ENCODE measurements at places on chromosomes 13 and 19. TPM values are rescaled to one million over a fixed set of nuclear protein-coding genes. Genes with fewer than 3 reads are reported as not detected.

YJEFN3 gene
- 6.9 TPM for polyA plus RNA-seq

BORCS8 gene
- polyA plus RNA-seq, result 12.0 TPM

SERP2 gene
- polyA plus RNA-seq, result 5.4 TPM

FFAR1 gene
- not detected for polyA plus RNA-seq

IFNL1 gene
- not detected for polyA plus RNA-seq

ALOX5AP gene
- polyA plus RNA-seq, result 4.3 TPM

NOVA2 gene
- polyA plus RNA-seq, result 3.6 TPM

ERICH6B gene
- 1.2 TPM for polyA plus RNA-seq

SLC10A2 gene
- not detected for polyA plus RNA-seq

CACNG8 gene
- polyA plus RNA-seq, result 0.91 TPM

BRME1 gene
- 3.0 TPM for polyA plus RNA-seq

DNA sequence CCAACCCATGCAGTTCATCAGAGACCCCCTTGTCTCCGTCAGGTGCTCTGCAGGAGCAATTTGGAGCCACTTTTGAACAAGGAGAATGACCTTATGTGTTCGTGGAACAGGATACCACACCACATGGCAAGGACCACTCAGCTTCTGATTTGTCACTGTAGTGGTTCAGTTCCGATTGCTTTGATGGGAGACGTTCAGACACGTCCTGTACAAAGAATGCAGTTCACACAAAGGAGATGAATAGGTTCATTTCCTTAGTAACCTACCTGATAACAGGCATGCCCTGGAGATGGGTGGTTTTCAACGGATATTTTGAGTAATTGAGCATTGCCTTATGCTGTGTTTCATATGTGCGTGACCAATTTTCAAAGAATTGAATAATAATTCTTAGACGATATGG lies 17.2 kb downstream of the FGF9 start:
- DNase-seq, result no peak

DNA sequence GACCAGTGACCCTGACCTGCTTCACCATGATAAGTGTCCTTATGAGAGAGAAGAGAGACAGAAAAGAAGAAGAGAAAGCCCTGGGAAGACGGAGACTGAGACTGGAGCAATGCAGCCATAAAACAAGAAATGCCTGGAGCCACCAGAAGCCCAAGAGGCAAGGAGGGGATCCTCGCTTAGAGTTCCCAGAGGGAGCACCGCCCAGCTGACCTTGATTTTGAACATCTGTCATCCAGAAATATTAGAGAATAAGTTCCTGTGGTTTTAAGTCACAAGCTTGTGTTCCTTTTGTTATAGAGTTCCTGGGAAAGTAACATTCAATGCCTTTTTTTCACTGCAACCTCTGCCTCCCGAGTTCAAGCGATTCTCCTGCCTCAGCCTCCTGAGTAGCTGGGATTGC lies 20.2 kb downstream of the CERS1 start:
- DNase-seq, result no peak

DNA sequence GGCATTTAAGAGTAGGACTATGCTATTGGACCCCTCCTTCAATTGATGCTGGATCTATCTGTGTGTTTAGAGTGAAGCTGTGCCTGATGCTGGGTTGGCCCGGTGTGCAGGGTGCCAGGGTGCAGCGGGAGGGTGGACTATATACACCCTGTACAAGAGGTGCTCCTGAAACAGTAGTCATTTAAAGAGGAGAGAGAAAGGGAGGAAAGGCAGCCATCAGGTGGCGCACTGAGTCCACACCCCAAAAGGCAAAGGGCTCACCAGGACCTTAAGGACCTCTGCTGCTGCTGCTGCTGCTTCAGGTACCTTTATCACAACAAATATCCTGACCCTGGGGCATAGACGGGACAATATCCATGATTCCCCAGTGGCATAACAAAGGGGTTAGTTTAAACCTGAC lies 39.4 kb downstream of the ZNF136 start:
- DNase-seq, result no peak

DNA sequence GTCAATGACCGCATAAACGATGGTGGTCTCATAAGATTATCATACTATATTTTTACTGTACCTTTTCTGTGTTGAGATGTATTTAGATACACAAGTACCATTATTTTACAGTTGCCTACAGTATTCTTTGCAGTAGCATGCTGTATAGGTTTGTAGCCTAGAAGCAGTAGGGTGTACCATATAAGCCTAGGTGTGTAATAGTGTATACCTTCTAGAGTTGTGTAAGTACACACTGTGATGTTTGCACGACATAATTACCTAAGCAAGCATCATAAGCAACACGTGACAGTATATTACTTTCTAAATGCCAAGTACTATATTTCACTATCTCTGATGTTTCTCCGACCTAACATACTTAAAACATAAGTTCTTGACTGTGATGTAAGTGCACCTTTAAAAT lies 2.7 kb downstream of the LPAR6 start:
- DNase-seq, result no peak

DNA sequence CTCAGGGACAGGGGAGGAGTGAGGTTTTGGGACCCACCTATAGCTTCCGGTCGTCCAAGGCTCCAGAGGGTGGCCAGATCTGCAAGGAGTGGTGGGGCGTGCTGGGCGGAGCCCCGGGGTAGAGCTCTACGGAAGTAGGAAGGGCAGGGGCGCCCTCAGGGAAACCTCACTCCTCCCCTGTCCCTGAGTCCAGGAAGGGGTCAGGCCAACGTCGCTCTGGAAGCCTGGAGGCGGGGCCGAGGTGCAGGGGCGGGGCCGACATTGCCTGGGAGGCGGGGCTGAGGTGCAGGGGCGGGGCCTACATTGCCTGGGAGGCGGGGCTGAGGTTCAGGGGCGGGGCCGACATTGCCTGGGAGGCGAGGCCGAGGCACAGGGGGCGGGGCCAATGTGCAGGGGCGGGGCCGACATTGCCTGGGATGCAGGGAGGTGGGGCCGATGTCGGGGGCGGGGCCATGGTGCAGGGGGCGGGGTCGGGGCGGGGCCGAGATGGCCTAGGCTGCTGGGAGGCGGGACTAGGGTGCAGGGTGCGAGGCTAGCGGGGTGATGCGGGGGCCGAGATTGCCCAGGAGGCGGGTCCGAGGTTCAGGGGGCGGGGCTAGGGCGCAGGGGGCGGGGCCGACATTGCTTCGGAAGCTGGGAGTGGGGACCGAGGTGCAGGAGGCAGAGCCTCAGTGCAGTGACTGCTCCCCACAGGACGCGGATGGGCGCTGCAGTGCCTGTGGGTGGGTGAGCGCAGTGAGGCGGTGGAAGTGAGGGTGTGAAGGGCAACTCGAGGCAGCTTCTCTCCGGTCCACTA lies 4.9 kb upstream of the PALM start:
- DNase-seq, result no peak

GRCh38 chr13:105345730-105346129 lies 1189.7 kb downstream of the EFNB2 start:
- no peak for DNase-seq

DNA sequence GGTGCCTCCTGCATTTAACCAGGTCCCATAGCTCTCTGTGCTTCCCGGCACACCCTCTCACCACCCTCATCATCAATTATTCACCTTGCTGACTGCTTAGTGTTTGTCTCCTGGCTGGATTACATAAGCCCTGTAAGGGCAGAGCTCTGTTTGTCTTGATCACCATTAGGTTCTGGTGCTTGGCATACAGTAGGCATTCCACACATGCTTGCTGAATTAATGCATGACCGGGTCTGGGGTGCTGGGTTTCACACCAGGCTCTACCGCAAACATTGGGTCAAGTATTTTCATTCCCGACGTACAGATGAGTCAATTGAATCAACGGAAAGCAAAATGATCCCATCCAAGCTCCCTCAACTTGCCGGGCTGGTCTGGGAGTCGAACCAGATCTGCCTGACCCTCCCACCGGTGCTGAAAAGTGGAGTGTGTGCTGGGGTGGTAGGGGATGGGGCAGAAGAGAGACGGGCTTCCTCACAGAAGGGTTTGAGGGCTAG lies 28.5 kb downstream of the VAV1 start:
- DNase-seq, result no peak

- DNase-seq, result peak; percentile 78
These were observed 113.3 kb upstream of the KL start for GRCh38 chr13:32902874-32903273.

DNA sequence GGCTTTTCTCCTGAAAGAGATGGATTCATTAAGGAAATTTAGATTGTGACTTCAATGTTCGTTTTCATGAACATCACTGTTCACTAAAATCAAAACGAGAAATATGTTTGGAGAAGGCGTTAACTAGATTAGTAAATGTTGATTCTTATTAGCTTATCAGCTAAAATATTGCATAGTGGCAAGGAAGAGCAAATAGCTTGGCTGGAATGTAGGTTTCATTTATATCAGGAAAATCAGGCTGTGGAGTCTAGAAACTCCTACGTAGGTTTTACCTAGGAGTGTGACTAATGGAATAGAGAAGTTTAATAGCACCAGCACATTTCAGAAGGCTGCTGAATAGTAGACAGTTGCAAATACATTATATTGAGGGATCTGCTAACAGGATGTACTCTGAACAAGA lies 344.9 kb downstream of the LIG4 start:
- DNase-seq, result no peak

- DNase-seq, result no peak
These were observed 35.8 kb upstream of the IGSF23 start for GRCh38 chr19:44577566-44577874.

GRCh38 chr13:91609353-91609752 lies 210.9 kb downstream of the GPC5 start:
- DNase-seq, result no peak

DNA sequence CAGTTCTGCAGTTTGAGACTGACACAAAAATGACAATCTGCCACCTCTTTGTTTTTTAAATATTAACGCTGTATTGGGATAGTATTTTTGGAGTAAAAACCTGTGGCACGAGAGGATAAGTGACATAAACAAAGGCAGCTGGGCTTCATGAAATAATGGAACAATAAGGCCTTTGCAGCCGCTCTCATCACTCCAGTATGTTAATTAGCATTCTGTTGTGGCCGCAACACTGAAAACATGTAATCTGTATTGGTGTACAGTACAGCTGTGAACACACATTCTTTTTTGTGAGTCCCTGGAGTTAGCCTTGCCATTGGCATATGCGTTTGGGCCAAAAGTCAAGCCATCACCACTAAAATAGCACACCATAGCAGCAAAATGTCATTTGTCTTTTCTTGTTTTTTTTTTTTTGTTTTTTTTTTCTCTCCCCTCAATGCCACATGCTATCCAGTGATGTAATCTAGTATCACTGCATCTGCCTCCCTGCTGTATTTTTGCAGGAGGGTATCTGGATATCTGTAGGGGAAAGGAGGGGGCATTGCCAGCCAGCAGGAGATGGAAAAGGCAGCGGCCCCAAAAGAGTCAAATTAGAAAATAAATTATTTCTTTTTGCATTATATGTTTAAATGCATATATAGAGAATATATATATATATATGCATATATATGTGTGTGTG lies 885 bp upstream of the ZNF536 start:
- DNase-seq, result no peak

- DNase-seq, result no peak
These were observed 47.9 kb downstream of the TMED1 start for GRCh38 chr19:10788146-10788545.

DNA sequence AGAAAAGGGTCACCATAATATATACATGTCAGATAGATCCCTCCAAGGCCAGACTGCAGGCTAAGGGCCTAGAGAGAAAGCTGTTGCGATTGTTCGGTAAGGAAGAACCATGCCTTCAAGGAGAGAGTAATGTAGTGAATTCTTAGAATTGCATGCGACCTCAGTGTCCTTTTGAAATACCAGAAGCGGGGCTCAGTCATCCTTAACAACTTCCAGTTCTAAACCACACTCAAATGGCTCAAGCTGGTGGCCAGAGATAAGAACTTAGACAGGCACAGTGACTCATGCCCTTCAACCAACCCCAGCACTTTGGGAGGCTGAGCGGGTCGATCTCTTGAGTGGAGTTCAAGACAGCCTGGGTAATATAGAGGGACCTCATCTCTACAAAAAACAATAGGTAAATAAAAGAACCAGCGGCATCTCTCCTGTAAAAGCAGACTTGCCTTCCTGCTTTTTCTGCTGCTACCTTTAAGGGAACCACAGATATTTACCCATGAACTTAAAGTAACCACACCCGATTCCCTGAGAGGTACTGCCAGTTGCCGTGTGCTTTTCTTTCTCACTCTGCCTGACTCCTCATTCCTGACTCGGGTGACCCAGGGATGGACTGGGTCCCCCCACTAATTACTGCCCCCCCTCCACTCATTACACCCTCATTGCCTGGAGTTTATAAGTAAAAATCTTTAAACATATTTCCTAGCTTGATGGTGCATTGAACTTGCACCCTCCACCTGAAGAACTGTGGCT lies 15.4 kb upstream of the SIGLEC6 start:
- no peak for DNase-seq

GRCh38 chr19:23071147-23071511 lies 45.7 kb upstream of the ZNF730 start:
- peak; percentile 8 for DNase-seq

GRCh38 chr19:31264041-31264778 lies 85.0 kb downstream of the TSHZ3 start:
- no peak for DNase-seq

GRCh38 chr13:96492766-96493165 lies 402.9 kb downstream of the HS6ST3 start:
- no peak for DNase-seq

GRCh38 chr13:99322297-99323103 lies 15.3 kb upstream of the GPR183 start:
- no peak for DNase-seq

GRCh38 chr13:103965506-103966243 lies 899.5 kb upstream of the SLC10A2 start:
- no peak for DNase-seq

DNA sequence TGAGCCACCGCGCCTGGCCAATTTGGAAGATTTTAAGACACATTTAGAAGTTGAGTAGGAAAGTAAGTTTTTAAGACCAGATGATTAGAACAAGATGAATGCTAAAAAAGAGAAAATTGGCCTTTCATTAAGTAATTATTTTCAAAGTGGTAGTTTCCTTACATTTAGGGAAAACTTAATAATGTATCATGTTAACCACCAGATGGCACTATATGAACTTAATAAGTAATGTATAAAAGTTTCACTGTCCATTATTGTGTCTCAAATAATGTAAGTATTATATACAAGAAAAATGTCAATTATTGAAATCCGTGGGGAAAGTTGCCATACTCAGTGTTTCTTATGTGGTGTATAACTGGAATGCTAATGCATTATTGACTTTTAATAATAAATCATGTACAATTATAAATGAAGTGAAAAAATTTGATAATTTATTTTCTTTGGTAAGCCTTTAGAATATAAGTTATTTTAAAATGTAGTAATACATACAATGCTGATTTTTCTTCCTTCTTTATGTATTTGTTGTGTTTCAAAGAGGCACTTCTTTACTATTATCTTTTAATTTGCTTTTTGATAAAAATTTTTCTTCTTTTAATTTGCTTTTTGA lies 29.2 kb downstream of the COG6 start:
- no peak for DNase-seq
